MG63 (cell line): ENCODE measurements at places on chromosomes 1 and 21. TPM values are rescaled to one million over a fixed set of nuclear protein-coding genes. Genes with fewer than 3 reads are reported as not detected.

OPRD1 gene
- total RNA-seq, result under 0.01 and 0.05 TPM in 2 replicates

GRCh38 chr1:15557594-15557993, 27.3 kb downstream of the AGMAT start:
- DNase-seq, result no peak

GRCh38 chr1:110616587-110616986, 10.4 kb upstream of the KCNA2 start:
- peak; percentile 51 for DNase-seq

PDC gene
- total RNA-seq, result not detected in 2 replicates

- no peak for DNase-seq
These were observed 57.9 kb upstream of the PRKACB start for GRCh38 chr1:84086189-84086588.

DNA sequence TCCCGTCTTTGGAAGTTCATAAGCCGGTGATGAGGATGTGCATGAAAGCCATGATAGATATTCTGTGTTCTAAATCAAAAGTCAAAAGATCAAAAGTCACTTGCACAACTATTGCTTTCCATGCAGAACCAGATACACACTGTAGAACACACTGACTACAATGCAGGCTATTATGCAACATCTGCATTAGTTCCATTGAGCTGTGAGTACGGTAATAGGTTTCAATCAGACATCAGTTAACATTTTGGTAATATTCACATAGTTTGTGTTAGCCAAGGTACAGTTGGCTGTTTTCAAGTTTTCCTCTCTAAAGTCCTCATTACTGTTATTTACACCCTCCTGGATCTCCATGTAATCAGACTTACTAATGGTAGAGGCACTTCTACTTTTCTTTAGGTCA, 3.1 kb downstream of the KCNA2 start:
- no peak for DNase-seq

GRCh38 chr1:26239936-26240335, 5.9 kb downstream of the CEP85 start:
- no peak for DNase-seq

DNA sequence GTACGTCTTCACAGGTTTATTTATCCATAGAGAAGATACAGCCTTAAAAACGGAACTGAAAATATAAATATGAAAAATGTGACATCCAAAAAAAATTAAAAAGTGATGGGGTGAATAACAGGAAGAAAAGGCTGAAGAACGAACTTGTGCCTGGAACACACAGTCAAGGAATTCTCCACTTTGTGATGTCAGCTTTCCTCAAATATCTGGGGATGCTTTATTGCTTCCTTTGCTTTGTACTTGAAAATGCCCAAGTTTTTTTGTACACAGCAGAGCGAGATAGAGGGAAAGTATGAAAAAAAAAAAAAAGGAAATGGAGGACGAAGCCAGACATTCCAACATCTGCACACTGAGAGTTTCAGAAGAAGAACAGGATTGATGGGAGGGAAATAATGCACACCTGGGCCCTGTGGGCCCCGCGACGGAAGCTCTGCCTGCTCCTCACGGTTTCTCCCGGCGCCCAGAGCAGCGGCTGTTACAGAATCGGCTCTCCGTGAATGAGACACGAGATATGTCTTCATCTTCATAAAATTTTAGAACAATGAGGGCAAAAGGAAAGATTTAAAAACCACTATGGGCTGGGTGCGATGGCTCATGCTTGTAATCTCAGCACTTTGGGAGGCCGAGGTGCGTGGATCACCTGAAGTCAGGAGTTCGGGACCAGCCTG, 10.0 kb upstream of the LRRC3 start:
- no peak for DNase-seq

- peak; percentile 15 for DNase-seq
These were observed 8.5 kb downstream of the COLGALT2 start for GRCh38 chr1:184028854-184029623.

GRCh38 chr1:27759236-27759635, 13.8 kb upstream of the STX12 start:
- DNase-seq, result no peak

IGSF21 gene
- not detected in 2 replicates for total RNA-seq

- DNase-seq, result peak; percentile 30
These were observed 93.9 kb upstream of the ADGRL4 start for GRCh38 chr1:79100385-79100784.

APP gene
- total RNA-seq, result 252 and 266 TPM in 2 replicates

- no peak for DNase-seq
These were observed 29.4 kb downstream of the CCN1 start for GRCh38 chr1:85609976-85610375.

GRCh38 chr1:179080866-179081686, 794 bp upstream of the TOR3A start:
- no peak for DNase-seq
